T follicular helper cell (primary cell): ENCODE measurements at places on chromosomes 11 and 22.

DNA sequence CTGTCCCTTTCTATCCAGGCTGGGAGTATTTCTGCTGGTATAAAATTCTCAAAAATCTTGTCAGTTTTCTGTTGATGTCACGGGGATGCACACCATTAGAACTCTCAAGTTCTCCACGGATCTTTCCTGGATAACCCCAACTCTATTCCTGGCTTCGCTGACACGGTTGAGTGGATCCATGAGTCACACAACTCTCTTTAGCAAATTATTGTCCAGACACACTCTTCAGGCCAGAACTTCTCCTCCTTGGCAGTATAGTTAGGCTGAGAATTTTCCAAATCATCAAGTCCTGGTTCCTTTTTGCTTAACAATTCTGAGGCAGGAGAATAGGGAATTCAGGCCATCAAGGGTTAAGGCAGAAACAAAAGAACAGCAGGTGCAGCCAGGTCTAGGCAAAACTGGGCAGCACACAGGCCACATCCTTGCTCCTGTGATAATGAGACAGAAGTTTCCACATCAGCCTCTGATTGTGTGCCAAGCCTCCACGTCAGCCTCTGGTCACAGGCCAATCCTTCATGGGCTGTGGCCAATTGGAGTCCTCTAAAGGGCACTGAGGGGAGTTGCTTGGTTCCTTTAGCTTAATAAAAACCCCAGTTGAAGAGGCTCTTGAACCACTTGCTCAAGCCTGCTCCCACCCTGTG lies 5.7 kb upstream of the ACAT1 start:
- no peak for DNase-seq

GRCh38 chr11:96168623-96169022 lies 174.4 kb downstream of the MAML2 start:
- DNase-seq, result no peak

DNA sequence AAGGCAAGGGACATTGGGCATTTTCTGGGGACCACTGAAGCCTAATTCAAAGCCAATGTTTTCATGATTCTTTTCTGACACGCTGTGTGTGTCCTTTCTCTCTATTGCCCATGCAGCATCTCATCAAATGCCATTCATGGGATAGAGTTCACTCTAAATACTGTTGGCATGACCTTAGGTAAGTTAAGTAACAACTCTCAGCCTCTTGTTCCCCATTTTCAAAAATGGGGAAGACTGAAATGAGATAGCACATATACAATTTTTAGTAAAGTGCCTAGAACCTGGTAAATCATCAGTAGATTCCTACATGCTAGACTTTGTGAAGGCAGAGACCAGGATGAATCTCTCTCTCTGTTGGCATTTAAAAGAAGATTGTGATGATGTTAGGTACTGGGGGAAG lies 12.7 kb upstream of the OR52K2 start:
- no peak for DNase-seq

DNA sequence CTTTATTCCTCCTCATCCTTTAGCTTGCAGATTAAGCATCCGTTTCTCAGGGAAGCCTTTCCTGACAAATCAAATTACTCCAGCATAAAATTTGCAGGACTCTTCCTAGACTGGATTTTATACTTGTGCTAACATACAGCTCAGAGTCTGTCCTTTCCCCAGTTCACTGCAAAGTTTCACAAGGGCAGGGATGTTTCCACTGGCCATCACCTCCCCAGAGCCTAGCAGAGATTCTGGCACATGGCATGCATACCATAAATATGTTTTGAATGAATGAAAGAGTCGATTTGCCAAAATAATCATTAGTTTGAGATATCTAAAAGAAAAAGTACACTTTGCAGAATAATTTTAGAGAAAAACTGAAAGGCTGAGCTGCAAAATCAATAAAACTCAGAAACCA lies 10.6 kb downstream of the MSANTD4 start:
- DNase-seq, result no peak

- no peak for DNase-seq
Measured at GRCh38 chr11:72668629-72669347, 5.4 kb downstream of the PDE2A start.

- no peak for DNase-seq
Measured at GRCh38 chr11:70510571-70510970, 112.2 kb downstream of the CTTN start.

DNA sequence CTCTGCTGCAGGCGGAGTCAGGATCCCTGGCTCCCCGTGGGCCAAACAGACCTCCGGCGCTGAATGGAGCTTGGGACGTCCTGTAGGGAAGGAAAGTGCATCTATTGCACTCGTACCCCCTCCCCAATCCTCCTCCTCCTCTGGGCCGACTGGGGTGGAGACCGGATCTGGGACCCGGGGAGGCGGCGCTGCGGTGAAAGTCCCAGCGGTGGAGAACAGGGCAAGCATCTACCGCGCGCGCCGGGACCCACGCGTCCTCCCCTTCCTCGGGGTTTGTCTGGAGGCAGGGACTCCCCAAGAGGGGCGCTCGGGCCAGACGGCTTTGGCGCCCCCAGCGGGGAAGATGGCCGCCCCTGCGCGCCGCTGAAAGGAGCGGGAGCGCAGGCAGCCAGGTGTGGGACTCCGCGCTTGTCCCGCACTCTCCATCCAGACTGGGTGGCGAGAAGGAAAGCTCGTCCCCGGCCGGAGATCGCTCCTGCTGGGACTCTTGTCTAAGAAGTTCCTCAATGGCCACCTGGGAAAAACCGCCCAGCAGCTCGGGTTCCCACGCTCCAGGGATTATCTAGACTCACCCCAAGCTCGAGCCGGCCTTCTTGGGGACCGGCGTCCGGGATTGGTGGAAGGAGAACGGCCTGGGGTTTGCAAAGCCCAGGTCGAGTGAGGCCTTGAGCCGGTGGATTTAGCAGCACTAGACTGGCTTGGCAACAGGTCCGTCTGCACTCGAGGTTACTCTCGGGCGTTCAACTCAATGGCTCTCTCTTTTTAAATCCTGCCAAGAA lies 718 bp downstream of the FADS2 start:
- peak; percentile 25 for DNase-seq

DNA sequence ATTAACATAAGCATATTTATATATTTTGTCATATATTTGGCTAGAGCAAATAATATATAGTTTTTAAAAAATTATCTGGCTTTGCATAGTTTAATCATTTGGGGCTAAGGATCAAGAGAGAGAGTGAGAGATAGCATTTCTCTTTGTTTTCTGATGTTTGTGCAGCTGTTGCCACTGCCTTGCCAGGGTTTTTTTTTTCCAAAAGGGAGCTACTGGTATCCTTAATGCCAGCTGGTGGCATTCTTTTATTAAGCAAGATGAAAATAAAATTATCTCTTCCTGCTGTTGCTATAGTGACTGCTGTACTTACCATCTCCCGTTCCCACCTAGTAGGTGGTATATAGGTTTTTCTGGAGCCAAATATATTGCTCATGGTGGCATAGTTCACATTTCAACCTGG lies 793.3 kb upstream of the ARHGAP42 start:
- no peak for DNase-seq

DNA sequence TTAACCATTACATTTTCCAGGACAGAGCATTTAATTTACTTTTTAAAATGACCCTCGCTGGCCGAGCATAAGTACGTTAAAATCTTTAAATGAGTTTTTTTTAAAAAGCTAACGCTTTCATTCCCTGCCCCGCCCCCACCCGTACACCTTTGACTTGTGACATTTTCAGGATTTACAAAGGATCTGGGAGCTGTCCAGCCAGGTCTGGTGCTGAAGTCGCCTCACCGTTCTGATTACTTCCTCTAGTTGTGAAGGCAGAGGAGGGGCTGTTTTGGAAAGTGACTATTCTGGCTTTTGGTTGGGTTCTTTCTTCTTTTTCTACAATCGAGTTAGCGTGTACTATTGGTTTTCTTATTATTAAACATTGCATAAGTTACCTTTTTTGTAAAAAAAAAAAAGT lies 2.9 kb downstream of the C11orf87 start:
- no peak for DNase-seq

DNA sequence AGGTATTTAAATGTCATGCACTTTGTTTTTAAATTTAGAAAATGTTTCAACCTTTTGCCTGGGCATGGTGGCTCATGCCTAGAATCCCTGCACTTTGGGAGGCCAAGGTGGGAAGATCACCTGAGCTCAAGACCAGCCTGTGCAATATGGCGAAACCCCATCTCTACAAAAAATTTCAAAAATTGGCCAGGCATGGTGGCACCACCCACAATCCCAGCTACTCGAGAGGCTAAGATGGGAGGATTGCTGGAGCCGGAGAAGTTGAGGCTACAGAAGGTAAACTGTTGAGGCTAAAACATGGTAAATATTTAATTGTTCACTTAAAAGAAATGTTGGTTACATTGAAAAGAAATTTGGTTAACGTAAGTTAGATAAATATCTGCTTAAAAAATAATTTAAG lies 108.4 kb upstream of the IGLL5 start:
- no peak for DNase-seq

GRCh38 chr22:17851759-17852158 lies 77.5 kb upstream of the BID start:
- no peak for DNase-seq

- DNase-seq, result no peak
Measured at GRCh38 chr11:58688789-58689503, 42.8 kb downstream of the GLYAT start.

DNA sequence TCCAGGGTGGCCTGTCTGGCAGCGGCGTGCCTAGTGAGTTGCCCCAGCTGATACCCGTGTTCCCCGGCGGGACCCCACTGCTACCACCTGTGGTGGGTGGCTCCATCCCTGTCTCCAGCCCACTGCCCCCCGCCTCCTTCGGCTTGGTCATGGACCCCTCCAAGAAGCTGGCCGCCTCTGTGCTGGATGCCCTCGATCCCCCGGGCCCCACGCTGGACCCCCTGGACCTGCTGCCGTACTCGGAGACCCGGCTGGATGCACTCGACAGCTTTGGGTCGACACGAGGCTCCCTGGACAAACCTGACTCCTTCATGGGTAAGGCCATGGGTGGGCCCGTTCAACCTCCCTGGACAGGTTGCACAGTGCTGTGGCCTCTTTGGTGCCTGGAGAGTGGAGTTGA lies 38.5 kb downstream of the ZC3H7B start:
- no peak for DNase-seq

DNA sequence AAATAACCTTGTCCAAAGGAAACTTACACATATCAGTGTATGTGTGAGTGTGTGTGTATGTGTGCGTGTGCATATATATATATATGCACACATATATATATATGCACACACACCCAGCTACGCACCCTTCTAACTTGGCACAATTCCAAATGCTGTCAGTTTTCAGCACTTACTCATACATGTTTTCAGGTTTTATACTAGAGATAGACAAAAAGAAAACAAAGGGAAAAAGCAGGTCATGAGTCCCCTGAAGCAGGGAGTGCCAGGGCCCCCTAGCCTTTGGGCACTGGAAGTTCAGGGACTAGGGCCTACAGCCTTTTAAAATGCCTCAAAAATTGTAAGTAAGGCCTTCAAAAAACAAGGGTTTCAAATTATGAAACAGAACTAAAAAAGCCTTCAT lies 265.4 kb downstream of the CADM1 start:
- DNase-seq, result no peak

- DNase-seq, result no peak
Measured at GRCh38 chr11:114159320-114159719, 99.8 kb downstream of the ZBTB16 start.

GRCh38 chr11:120338107-120338933 lies 2.1 kb downstream of the ARHGEF12 start:
- DNase-seq, result no peak

DNA sequence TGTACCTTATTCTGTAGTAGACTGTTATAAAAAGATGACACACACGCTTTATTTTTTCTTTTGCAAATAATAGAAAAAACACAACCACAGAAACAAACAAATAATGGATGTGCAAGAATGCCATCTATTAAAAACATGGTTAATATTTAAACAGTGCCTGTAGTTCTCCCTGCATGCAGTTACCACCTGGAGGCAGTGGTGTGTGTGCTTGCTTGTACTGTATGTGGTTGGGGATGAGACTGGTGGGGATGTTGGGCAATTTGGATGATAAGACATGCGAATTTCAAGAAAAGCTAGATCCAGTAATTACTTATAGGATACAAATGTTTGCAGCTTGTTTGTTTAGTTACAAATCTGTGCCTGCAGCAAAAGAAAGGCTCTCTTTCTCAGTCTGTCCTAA lies 3.6 kb downstream of the C11orf87 start:
- DNase-seq, result no peak

GRCh38 chr11:72144807-72145565 lies 9.5 kb downstream of the FOLR3 start:
- DNase-seq, result no peak

DNA sequence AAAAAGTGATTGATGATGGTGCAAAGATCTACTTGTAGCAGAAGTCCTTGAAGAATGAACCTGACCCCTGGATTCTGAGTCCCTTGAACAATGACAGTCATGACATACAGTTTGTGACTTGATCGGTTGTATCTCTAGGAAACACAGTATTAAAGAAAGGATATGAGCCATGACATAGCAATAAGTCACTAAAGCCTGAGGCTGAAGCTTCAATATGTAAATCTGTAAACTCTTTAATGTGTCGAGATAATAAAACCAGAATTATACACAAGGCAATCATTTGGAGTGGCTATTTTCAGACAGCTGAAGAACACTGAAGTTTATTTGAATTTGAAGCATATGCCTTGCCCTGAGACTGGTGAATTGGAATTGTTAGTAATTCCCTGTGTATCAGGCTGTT lies 911.5 kb upstream of the RAG2 start:
- DNase-seq, result no peak

DNA sequence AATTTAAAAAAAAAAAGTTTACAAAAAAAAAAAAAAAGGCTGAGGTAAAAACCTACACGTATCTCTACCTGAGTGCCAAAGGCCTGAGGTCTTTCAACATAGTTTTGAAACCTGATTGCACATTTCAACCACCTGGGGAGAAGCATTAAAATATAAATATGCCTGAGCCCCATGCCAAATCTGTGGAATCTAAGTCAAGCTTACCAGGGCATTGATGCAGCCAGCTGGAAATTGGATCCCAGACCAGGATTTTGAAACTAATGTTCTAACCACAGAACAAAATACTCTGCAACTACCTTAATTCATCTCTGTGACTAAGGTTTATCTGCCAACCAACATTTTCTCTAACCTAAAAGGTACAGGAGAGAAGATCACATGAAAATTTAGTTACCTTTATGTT lies 38.8 kb upstream of the CHRNA10 start:
- DNase-seq, result no peak

- no peak for DNase-seq
Measured at GRCh38 chr22:42410708-42411107, 21.5 kb downstream of the NFAM1 start.

- no peak for DNase-seq
Measured at GRCh38 chr11:48134221-48134922, 82.2 kb upstream of the OR4B1 start.

- no peak for DNase-seq
Measured at GRCh38 chr22:27237080-27237741, 564.3 kb downstream of the MN1 start.
